8988T (cell line): ENCODE measurements at places on chromosomes 16 and 17.

GRCh38 chr16:2855536-2855935, 2.4 kb downstream of the PRSS22 start:
- no peak for DNase-seq

- DNase-seq = no peak
These were observed 9.1 kb downstream of the ABHD15 start for GRCh38 chr17:29557739-29558116.

DNA sequence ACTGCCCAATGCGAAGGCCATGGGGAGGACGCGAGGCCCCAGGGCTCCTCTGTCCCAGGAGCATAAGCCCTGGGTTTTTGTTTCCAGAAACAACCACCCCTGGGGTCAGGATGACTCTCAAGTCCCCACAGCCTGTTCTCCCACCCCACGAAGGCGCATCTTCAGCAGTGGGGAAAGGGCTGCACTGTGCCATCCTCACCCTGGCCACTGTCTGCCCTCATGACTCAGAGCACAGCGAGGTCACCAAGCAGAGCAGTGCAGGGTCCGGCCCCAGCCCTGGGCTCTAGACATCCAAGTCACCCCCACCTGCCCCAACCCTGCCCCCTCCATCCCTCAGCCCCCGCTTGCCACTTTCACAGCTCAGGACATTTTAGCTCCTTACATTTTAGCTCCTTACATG, 22.7 kb upstream of the KSR1 start:
- DNase-seq = no peak

DNA sequence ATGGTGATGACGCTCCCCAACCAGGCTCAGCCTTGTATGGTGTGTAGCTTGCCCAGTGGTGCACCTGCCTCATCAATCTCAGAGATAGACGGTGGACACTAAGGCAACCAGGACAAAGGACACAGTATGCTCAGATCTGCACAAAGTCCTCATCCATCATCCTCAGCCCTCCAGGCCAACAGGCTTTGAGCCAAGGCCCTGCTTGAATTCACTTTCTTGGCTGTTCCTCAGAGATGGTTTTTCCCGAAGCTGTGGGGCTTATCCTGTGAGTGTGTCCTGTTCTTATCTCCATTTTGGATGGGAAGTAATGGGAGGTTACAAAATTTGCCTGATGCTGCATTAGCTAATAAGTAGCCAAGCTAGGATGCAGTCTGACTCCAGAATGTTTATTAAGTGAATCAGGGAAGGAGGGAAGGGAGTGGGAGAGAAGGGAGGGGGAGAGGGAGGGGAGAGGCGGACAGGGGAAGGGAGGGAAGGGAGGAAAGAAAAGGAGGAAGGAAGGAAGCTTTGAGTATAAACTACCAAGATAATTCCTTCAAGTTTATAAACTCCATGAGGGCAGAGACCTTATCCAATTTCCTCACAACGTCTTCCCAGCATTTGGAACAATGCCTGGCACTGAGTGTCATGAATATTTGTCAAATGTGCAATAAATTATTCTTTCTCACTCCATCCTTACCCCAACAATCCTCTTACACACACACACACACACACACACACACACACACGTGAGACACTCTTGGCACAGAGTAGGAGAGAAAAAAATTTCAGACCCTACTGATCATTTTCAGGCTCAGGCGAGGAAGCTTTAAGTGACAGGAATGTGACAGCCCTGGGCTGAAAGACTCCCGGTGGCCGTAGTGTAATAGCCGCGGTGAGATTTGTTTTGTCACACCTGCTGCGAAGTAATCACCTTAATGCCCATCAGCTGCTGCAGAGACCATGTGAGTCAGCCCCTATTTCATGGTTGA, 84.3 kb downstream of the BMERB1 start:
- no peak for DNase-seq

DNA sequence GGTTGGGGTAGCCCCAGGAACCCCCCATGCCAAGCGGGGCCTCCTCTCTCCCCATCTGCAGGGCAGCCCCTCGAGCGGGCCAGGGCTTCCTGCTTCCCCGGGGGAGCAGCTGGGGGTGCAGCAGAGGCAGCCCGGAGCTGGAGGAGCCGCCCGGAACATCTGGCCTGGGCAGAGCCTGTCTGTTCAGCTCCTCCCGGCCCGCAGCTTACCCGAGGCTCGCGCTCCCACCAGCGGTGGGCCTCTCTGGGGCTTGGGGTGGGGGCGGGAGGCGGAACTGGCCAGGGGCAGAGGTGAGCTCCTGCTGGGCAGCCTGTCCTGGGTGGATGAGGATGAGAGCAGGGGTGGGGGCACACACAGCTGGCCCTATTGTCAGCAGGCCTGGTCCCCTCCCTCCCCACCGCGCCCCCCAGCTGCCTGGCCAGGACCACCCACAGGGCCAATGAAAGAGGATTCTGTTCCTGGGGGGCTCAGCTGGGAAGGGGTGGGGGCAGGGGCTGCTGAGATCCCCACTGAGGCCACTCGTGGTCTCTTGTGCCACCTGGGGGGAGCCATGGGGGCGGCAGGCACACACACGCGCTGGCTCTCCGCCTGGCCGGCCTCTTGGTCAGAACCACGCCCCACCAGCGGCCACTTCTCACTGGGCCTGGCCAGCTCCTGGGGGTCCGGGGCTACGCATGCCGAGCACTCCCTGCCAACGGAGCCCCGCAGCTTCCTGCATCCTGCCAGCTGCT, 34.7 kb downstream of the BAHCC1 start:
- DNase-seq = no peak

- DNase-seq = no peak
These were observed 2.8 kb upstream of the NAT9 start for GRCh38 chr17:74778960-74779359.

- no peak for DNase-seq
These were observed 7.4 kb downstream of the CNP start for GRCh38 chr17:41974031-41974430.

DNA sequence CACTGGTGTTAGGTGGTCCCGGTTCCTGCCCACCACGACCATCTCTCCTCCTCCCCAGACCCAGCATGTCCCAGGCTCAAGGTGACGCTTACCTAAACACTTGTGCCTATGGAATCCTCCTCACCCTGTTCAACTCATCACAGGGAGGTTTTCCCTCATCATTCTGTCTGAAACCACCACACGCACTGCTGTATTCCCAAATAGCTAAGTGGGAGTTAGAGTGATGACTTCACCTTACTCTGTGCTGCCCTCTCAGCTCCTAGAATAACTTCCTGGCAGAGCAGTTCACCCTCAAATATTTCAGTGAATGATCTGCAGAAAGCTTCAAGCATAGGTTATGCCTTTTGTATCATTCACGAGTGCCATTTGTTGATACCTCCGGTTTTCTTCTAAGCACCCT, 216.5 kb downstream of the CPPED1 start:
- no peak for DNase-seq

GRCh38 chr17:40606548-40607353, 40.9 kb downstream of the SMARCE1 start:
- no peak for DNase-seq

- no peak for DNase-seq
These were observed 41.0 kb downstream of the C16orf95 start for GRCh38 chr16:87276091-87276701.

- no peak for DNase-seq
These were observed 31.4 kb downstream of the ASGR1 start for GRCh38 chr17:7147772-7148171.

- DNase-seq = no peak
These were observed 14.2 kb downstream of the CTRB2 start for GRCh38 chr16:75192606-75193264.

GRCh38 chr16:78796221-78796866, 696.9 kb downstream of the WWOX start:
- peak; percentile 64 for DNase-seq

- DNase-seq = no peak
These were observed 824 bp upstream of the MPP2 start for GRCh38 chr17:43907998-43908721.

DNA sequence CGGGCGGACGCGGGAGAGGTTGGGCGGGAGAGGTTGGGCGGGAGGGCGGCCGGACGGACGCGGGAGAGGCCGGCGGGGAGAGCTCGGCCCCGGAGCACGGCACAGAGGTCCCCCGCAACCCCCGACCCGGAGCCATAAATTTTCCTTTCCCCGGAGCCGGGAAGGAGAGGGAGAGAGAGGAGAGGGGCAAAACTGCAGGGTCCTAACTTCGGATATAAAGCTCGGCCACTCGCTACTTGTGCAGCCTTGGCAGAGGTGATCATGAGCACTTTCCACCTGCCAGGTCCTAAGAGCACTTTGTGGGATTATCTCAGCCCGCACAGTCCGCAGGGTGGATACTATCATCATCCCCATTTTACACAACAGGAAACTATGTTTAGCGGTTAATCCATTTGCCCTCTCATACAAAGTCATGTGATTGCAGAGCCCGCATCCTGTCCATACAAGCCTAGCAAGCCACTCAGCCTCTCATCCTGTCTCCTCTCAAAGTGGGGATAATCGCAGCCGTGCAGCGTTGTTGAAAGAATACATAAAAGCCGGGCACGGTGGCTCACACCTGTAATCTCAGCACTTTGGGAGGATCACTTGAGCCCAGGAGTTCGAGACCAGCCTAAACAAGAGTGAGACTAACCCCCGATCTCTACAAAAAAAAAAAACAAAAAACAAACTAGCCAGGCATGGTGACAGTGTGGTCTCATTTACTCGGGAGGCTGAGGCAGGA, 780 bp upstream of the DCAKD start:
- no peak for DNase-seq

DNA sequence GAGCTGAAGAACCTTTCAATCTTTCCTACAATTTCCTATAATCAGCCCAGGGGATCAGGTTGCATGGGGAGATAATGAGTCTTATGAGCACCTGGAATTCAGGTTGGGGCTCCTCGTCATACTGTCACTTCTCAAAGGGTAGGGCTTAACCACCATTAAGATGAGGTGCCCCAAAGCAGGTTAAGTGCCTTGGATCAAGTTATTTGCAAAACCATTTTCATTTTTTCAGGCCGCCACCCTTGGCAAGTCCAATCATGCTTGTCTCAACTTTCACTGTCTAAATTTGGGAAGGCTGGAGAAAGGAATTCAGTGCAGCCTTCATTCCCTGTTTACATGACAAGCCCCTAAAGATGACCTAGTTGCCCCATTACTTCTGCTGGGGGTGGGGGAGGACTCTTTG, 44.9 kb upstream of the TANGO6 start:
- DNase-seq = no peak

GRCh38 chr16:69798466-69798865, 36.3 kb downstream of the WWP2 start:
- no peak for DNase-seq

DNA sequence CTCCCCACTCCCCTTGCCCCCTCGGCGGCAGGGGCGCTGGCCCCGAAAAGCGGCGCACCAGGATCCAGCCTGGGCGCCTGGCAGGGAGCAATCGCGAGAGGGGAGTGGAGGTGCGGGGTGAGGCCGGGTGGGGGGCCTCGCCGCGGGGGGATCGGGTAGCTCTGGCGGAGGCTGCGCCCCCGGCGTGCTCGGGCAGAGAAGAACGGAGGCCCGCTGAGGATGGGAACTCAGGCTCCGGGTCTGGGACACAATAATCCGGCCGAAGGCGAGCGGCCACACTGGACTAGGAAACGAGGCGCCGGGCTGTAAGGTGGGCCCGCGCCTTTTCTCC, 721 bp upstream of the PCGF2 start:
- no peak for DNase-seq

GRCh38 chr16:66706506-66706880, 9.9 kb upstream of the CMTM4 start:
- DNase-seq = no peak

DNA sequence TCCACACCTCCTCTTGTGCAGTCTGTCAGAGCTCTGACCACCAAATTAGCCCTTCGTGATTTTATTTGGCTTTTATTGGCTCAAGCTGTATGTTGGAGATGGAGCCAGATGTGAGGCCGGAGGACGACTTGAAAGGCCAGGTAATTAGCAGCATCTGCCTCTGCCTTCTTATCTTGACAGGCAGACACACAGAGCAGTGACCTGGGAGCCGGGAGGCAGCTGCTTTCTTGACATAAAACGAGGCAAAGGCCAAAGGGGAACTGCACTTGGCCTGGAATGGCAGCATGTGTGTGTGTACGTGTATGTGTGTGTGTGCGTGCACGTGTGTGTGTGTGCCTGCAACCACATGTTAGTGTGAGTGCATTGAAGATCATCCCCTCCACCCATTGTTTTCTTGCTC, 56.9 kb upstream of the BRD7 start:
- DNase-seq = no peak

- DNase-seq = no peak
These were observed 36.1 kb downstream of the SLFN11 start for GRCh38 chr17:35337364-35337763.

- peak; percentile 61 for DNase-seq
These were observed 4.8 kb downstream of the SPATA2L start for GRCh38 chr16:89696670-89697128.

DNA sequence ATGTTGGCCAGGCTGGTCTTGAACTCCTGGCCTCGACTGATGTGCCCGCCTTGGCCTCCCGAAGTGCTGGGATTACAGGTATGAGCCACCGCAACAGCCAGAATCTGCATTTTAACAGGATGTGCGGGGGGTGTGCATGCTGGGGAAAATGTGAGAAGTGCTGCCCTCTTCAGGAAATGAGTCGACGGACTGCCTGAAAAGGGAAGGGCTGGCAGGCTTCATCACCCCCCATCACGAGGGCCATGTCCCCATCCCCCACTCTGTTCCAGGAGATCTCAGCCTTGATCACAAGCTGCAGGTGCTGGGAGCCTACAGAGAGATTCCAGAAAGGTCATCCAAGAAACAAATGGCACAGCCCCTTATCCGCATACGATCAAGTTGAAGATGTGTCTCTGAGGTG, 195.3 kb upstream of the RPL38 start:
- DNase-seq = no peak

DNA sequence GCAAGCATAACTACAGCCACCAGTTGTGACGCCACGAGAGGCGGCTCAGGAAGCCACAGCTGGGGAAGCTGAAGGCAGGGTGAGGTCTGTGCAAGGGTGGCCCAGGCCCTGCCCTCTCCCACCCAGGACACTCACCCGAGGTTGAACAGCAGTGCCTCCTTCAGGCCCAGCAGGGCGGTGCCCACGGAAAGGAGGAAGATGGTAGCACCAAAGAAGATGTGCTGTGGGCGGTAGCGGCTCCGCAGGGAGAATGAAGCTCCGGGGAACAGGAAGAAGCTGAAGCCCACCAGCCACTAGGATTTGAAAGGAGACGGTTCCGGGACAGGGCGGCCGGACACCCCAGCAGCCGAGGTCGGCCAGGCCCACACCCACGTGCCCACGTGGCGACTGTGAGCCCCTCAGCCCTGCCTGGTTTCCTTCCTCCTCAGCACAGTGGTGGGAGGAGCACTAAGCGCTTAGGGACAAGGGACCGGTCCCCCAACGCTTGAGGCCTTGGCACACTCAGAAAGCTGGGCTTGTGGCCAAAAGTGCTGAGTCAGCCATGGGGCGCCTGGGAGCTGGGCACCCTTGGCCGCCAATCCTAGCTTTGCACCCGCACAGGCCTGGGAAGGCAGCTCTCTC, 11.0 kb downstream of the CYB561 start:
- DNase-seq = peak; percentile 79

- DNase-seq = no peak
These were observed 66.4 kb downstream of the SRCIN1 start for GRCh38 chr17:38539386-38539785.

GRCh38 chr16:47958726-47959125, 197.1 kb downstream of the ABCC12 start:
- DNase-seq = no peak

GRCh38 chr16:59179446-59180082, 445.4 kb upstream of the GOT2 start:
- DNase-seq = no peak
